ENCODE measurements at places on chromosomes 12 and 14.

GRCh38 chr12:65086236-65086635 lies 34.9 kb downstream of the WIF1 start:
- DNase-seq: no peak

DNA sequence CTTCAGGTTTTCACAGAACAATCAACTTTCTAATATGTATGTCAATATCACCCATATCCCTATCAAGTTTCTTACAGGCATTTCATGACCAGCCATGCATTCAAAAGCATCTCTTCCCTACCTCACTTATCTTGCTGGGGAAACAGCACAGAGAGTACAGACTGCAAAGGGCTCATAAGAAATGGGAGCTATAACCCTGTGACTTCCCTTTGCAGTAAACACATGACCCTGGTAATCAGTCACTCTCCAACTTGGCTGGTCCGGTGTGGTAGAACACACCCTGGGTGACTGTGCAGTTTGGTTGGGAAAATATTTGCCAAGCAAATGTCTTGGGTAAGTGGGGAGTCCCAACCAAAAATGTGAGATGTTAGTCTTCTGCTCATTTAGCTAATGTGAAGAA lies 49.4 kb upstream of the TMCC3 start:
- DNase-seq: no peak

DNA sequence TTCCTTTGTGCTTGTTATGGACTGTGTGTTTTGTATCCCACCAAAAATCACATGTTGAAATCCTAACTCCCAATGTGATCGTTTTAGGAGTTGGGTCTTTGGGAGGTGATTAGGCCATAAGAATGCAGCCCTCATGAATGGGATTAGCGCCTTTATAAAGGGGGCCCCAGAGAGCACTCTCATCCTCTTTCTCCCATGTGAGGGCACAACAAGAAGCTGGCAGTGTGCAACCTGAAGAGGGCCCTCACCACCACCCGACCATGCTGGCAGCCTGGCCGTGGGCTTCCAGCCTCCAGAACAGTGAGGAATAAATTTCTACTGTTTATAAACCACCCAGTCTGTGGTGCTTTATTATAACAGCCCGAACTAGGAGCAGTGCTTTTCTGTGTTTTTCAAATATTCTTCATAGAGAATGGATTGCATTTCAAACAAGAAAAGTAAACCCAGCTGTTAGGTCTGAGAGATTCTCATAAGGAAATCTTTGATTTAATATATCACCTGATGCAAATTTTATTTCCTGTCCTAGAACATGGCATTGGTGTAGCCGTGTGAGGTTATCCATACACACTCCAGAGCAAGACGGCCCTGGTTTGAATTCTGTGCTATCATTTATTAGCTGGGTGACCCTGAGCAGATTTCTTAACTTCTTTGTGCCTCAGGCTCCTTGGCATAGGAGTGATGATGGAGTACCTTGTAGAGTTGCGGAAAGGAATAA lies 27.8 kb downstream of the HSPB8 start:
- DNase-seq: peak; percentile 34

GRCh38 chr12:124804011-124804621 lies 59.5 kb downstream of the SCARB1 start:
- no peak for DNase-seq

- peak; percentile 84 for DNase-seq
Measured at GRCh38 chr14:99793213-99794150, at the start of gene EML1. Gene EML1 (plus strand): TSS chr14:99793413. CDS start chr14:99793477, 64 bp downstream.

GRCh38 chr12:101969-102878 lies 35.7 kb downstream of the IQSEC3 start:
- DNase-seq: no peak

GRCh38 chr14:99248761-99249171 lies 23.2 kb downstream of the BCL11B start:
- no peak for DNase-seq
